ENCODE measurements at places on chromosomes 12 and 14. TPM values are rescaled to one million over a fixed set of nuclear protein-coding genes. Genes with fewer than 3 reads are reported as not detected.

Gene LTBP2
- total RNA-seq: 0.57 TPM

GRCh38 chr14:88233915-88234314 lies 89.2 kb downstream of the KCNK10 start:
- H3K27me3 ChIP-seq: peaks cover 33% of the 10 kb centered on the region
- H3K36me3 ChIP-seq: no peaks in the 10 kb centered on the region
- no peak for DNase-seq
- H3K4me3 ChIP-seq: no peak overlapping the region
- H3K27ac ChIP-seq: no peak overlapping the region

Gene CNTN1
- total RNA-seq: not detected

Gene PACS2
- 56.0 TPM for total RNA-seq

- DNase-seq: no peak
- no peaks in the 10 kb centered on the region for H3K27me3 ChIP-seq
- no peak overlapping the region for H3K27ac ChIP-seq
- H3K36me3 ChIP-seq: no peaks in the 10 kb centered on the region
- H3K4me1 ChIP-seq: no peaks in the 10 kb centered on the region
- no peak overlapping the region for H3K4me3 ChIP-seq
Observed at GRCh38 chr12:20557096-20557495, 138.0 kb upstream of the SLCO1C1 start.

Gene ABCC9
- not detected for total RNA-seq

GRCh38 chr14:86707071-86707470 lies 1177.1 kb downstream of the FLRT2 start:
- no peaks in the 10 kb centered on the region for H3K4me1 ChIP-seq
- no peak for DNase-seq
- H3K27ac ChIP-seq: no peak overlapping the region
